ENCODE measurements at places on chromosomes 1 and 21.
A peak's percentile ranks its signal among the peaks of the same experiment; 100 is the strongest.

DNA sequence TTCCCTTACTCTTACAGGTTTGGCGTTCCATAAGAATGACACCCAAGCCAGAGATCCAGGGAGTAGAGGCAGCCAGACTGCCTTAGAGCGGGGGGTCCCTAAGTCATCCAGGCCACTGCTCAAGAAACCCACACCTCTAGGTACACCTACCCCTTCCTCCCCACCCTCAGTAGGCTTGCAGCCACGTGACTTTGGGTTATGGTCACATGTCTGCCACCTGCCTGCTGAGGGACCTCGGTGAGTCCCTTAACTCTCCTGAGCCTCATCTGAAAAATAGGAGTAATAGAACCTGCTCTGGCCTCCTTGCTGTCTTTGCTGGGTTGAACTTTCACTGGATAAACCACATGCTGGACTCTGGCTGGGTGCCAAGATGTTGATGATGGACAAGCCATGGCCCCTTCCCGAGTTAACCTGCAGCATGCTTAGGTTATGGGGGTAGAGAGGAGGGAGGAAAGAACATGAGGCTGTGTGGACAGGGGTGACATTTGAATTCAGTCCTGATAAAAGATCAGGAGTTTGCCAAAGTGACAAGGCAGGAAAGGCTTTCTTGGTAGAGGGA is 4.5 kb downstream of the RPS6KA1 start:
- no peak for DNase-seq

DNA sequence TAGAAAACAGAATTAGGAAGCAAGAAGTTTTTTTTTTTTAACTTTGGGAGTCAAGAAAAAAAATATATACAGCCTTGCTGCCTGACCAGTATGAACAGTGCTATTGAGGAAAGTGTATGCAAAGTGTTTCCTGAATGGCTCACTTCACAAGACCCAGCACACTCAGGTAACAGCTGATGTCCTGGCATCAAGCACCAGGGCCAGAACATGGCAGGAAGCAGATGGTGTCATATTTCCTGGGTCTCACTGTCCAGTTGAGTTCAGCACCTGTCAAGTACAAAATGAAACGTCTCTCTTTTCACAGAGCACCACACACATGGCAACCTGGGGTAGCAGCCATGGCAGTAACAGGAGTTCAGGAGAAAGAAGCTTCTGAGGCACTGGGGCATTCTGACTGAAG is 372.3 kb downstream of the TTLL7 start:
- DNase-seq: peak; percentile 10

DNA sequence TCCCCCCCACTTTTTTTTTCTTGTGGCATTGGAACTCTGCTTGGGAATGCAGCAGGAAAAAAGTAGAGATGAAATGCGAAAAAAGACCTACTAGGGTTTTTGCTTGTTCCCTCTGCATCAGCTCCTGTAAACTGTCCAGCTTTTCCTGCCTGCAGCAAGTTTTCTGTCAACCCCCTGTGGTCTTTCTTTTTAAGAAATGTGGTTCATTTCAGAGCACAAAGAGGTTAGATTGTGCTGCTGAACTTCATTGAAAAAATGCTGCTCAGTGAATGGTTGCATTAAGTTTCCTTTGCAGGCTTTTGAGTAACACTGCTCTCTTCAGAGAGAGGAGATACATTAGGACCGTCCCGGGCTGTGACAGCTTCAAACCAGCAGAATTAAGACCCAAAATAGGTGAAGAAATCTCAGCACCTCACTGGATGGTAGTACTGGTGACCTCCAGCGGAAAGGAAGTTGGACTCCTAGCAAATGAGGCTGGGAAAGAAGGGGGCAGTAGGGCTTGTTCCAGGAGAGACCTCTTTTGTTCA is 80.7 kb downstream of the NDUFS5 start:
- no peak for DNase-seq

DNA sequence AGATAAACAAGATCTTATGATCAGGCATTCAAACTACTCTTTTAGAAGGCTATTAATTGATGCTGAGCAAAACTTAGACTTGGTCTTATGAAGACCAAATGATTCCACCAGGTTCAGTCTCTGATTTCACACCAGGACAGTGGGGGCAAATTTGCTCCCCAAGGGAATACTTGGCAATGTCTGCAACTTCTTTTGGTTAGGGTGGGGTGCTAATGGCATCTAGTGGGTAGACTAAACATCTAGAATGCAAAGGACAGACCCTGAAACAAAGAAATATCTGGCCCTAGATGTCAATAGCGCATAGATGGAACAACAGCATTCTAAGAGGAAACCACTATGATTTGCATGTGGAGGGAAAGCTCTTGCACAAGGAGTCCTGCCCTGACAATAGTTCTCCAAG is 30.6 kb downstream of the DPT start:
- DNase-seq: no peak

GRCh38 chr1:23558140-23558871 is 995 bp downstream of the ID3 start:
- peak; percentile 85 for DNase-seq

DNA sequence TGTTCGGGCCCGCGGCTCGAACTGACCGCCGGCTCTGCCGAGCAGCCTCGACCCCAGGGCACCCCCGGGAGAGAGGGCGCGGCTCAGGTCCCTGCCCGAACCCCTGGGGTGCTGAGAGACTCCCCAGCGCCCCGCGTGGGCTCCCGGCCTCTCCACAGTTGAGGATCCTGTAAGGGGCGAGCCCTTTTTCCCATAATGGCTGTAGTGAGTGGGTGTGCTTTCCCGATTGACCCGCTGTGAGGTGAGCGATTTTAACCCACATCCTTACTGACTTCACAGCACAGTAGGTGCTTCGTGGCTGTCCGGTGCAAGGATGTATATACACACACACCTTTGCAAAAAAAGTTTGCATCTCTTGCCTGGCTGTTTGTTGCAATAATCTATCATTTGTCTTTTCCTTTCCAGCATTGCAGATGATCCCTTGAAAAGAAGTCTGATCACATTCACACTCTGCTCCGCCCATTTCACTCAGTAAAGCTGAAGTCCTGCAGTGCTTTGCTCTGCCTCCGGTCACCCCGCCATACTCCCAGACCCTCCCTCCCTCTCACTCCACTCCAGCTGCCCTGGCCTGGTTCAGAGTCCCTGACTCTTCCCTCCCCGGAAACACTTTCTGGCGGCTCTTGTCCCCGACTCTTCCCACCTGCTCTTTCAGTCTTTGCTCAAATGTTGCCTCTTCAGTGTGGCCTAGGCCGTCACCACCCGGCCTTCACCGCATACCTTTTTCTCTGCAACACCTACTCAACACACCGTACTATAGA is 955 bp upstream of the UBE2G2 start:
- no peak for DNase-seq

GRCh38 chr1:214492401-214493075 is 58.9 kb downstream of the PTPN14 start:
- DNase-seq: no peak

DNA sequence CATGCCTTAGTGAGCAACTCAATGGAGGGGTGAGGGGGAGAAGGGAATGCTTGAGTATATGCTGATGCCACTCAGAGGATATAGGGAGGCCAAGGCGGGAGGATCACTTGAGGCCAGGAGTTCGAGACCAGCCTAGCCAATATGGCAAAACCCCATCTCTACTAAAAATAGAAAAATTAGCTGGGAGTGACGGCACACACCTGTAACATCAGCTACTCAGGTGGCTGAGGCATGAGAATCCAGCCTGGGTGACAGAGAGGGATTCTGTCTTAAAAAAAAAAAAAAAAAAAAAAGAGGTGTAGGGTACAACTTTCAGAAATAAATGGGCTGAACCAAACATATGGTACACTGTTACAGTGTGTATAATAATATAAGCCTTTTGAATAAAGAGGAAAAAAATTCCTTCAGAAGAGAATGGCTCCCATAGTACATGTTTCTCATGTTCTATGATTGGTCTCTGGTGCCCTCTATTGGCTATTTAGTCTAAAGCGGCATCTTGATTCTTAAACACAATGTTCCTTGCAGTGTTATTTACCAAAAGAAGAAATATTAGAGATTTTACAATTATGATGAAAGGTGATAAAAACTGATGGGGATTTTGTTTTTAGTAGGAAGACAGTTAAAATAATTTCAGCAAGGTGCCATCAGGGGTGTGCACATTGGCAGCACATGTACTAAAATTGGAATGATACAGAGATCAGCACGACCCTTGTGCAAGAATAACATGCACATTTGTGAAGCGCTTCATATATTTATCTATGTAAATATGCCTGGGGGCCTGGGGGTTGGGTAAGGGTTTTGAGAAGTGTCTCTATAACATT is 109.8 kb downstream of the PATJ start:
- peak; percentile 66 for DNase-seq

- no peak for DNase-seq
Measured at GRCh38 chr1:185453496-185454192, 136.6 kb upstream of the IVNS1ABP start.

- no peak for DNase-seq
Measured at GRCh38 chr1:47439017-47439818, 1.4 kb downstream of the FOXD2 start.

DNA sequence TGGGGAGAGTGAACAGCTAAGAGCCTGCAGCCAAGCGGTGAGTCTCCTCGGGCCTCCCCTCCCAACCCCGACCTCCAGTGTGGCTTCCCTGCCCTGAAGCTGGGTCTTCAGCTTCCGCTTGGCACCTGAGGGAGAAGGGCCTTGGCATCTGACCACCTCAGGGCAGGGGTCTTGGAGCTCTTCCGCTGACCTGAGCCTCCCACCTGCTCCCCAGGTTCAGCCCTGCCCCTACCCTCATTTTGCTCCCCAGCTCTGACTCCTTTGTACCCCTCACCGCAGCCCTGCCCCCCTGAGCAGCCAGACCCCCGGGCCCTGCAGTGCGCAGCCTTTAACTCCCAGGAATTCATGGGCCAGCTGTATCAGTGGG is 4.9 kb downstream of the ADAMTSL4 start:
- no peak for DNase-seq

GRCh38 chr1:63200676-63201075 is 121.7 kb upstream of the FOXD3 start:
- no peak for DNase-seq

GRCh38 chr1:93839753-93840152 is 39.3 kb downstream of the DNTTIP2 start:
- no peak for DNase-seq

DNA sequence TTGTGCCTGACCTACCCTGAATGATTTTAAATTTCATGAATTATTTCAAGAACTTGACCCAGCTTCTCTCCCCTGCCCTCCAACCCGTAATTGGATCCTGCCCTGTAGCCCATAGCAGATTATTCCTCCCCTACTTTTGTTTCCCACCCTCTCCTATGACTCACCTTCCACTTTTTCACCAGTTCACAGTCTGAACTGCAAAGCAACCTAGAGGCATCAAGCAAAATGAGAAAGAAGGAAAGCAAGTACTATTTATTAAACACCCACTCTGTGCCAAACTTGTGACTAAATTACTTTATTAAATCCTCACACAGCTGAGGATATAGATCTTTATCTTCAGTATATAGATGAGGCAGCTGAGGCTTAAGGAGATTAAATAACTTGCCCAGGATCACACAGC is 20.7 kb upstream of the IKBKE start:
- no peak for DNase-seq

DNA sequence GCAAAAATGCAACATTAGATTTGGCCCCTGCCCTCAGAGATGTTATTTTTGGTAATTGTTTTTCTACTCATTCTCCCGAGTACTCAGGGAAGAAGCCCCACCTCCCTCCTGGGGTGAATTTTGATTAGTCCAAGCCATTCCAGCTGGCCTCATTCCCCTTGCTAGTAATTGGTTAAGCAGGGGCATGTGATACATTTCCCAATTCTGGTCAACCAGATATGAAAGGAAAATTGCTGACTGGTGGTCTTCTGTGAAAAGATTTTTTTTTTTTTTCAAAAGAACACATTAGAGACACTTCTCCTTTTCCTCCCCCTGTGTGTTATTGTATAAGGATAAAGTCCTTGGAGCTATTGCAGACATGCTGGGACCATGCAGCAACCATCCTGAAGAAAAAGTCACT is 71.1 kb upstream of the AKT3 start:
- DNase-seq: no peak

- DNase-seq: no peak
Measured at GRCh38 chr1:54256522-54257345, 56.8 kb downstream of the MRPL37 start.

- DNase-seq: no peak
Measured at GRCh38 chr1:214472364-214472763, 79.0 kb downstream of the PTPN14 start.

GRCh38 chr1:51552929-51553807 is 34.1 kb upstream of the EPS15 start:
- DNase-seq: no peak

DNA sequence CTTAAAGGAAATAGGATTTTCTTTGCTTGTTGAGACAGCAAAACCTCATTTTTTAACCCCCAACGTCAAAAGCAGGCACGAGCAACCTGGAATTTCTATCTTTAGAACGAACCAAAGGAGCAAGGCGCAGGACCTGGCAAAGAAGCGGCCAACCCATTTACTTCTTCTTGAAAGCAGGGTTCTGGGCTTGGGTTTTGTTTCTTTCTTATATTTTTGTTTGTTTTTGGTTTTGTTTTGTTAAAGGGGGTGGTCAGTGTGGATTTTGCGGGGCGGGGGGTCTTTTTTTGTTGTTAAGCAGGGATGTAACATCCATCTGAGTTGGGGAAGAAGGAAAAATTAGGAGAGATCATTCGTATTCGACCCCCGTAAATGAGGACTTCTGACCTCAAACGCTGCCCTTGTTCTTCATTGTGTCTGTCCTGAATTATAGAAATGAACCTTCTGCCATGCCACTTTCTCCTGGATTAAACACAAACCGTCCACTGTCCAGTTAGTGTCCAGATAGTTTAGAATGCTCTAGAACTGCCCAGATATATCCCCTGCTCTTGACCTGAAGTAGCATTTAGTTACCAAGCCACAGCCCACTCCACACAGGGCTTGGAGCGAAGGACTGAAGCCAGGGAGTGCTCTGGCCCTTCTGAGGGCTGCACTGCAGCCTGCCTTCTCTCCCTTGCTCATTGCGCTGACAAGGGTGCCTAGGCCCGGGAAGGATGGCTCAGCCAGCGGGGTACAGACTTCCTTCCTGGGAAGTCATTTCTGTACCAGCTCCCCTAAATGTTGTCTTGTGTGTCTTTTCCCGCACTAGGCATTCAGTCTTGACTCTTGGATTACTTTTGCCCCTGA is 909 bp upstream of the APP start:
- no peak for DNase-seq

DNA sequence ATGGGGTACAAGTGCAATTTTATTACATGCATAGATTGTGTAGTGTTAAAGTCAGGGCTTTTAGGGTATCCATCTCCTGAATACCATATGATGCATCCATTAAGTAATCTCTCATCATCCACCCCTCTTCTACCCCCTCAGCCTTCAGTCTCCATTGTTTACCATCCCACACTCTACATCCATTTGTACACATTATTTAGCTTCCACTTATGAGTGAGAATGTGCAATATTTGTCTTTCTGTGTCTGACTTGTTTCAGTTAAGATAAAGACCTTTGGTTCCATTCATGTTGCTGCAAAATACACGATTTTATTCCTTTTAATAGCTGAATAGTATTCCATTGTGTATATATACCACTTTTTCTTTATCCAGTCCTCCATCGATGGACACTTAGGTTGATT is 222.5 kb upstream of the USP24 start:
- DNase-seq: no peak

- no peak for DNase-seq
Measured at GRCh38 chr1:19308509-19308907, 3.4 kb downstream of the AKR7A2 start.
